ENCODE measurements at places on chromosomes 16 and 17.

GRCh38 chr16:66923247-66923731 is 2.0 kb downstream of the RRAD start:
- DNase-seq: peak; percentile 87

GRCh38 chr17:8283356-8283755 is 5.1 kb upstream of the RANGRF start:
- DNase-seq: peak; percentile 78

- DNase-seq: no peak
These were observed 60.6 kb upstream of the ENDOV start for GRCh38 chr17:80354336-80354735.

DNA sequence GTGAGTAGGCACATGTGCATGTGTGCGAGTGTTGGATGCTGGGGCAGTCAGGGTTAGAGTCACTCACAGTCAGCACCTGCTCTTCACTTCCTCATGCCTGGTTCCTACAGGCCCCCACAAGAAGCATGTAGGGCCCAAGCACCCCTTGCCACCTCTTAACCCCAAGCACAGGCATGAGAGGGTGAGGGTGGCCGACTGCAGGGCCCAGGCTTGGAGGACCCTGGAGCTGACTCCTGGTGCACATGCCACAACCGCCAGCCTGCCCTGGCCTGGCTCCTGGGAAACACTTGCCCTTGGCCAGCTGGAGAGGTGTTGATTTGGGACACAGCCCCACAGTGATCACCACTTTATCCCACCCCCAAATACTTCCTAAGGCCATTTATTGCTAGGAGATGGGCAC is 16.9 kb upstream of the CDRT15L2 start:
- no peak for DNase-seq

- DNase-seq: no peak
These were observed 93.8 kb downstream of the SALL1 start for GRCh38 chr16:51057102-51057793.

DNA sequence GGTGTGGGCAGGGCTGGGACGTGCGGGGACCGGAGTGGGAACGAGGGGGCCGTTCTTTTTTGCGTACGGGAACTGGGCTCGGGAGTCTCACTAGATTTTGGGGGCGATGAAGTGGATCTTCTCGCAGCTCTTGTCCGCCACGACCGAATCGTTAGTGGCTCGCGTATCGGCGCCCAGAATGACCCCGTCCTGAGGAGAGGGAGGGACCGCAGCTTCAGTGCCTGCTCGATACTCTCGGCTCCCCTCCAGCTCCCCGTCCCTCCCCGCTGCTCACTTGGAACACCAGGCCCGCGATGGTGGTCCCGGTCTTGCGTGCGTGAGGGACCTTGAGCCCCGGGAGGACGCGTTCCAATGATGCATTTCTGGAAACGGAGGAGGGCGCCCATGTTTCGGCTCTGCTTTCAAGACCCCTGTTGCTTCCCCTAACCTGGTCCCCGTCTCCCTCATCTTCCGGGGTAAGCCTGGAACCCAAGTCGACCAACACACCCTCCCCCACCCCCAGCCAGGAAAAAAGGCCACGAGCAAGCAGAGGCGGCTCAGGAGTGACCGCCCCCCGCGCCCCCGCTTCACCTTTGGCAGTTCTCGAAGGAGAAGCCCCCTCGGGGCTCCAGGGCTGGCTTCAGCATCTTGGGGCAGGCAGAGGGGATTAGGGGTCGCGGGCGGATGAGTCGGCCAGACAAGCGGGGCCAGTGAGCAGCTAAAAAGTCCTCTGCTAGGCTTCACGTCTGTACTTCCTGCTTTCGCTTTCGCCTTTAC is at the start of gene PSMB10:
Gene PSMB10 (minus strand): TSS at position 727 of the 756 bp plus-strand sequence. CDS start 101 bp downstream, at position 626.
- peak; percentile 51 for DNase-seq

DNA sequence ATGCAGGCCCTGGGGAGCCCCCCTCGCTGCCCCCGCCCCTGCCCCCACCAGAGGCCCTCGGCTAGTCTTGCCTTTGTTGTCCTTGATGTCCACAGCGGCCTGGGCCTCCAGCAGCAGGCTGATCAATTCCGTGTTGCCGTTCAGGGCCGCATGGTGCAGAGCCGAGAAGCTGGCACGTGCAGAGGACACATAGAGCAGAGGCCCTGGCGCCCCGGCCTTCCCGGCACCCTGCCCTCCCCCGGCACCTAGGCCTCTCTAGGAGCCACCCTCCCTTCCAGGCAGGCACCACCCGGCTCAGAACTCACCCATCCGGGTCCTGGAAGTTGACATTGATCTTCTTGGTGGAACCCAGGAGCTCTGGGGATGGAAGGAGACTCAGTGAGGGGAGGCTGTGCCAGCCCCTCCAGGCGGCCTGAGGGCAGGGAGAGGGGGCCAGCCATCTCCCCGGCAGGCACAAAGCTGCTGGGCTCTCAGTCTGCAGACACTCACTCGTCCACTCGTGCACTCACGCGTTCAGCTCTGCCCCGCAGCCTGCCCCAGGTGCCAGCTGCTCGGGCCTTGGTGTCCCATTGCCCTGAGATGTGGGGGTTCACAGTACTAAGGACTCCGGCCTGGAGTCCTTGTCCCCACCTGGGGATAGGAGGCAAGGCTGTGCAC is 6.3 kb downstream of the CASKIN1 start:
- DNase-seq: no peak

DNA sequence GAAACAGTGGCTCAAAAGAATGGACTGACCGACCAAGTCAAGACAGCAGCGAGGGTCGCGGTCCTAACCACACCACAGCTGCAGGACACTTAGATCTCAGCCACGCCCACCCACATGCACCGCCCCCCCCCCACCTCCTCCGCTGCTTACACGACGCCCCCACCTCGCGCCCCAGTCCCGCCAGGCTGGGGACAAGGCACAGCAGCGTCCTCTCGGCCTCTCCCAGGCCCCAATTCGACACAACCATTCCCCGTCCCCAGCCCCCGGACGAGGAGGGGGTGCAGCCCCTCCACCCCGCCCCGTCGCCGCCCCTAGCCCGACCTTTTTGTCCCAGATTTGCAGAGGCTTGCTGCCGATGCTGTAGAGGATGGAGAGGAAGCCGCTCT is 477 bp downstream of the CFAP20 start:
- DNase-seq: peak; percentile 54

- DNase-seq: no peak
These were observed 16.8 kb downstream of the TCF25 start for GRCh38 chr16:89890200-89890599.

DNA sequence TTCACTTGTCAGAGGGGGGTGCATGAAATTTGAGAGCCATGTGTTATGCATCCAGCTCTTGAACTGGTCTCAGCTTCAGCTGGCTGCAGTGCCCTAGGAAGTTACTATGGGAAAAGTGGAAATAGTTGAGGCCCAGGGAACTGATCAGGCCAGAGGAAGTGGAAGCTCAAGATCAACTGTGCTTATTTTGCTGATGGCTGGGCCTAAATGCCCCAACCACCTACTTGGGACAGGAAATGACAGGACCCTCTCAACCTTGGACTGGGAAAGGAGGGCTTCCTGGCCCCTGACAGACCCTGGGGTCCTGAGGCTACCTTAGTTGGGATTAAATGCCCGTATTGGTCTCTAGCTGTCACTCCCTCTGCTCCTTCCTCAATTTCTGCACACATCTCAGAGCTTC is 1.2 kb upstream of the TAOK2 start:
- no peak for DNase-seq

GRCh38 chr17:77944390-77945222 is 13.9 kb upstream of the TNRC6C start:
- DNase-seq: peak; percentile 68

DNA sequence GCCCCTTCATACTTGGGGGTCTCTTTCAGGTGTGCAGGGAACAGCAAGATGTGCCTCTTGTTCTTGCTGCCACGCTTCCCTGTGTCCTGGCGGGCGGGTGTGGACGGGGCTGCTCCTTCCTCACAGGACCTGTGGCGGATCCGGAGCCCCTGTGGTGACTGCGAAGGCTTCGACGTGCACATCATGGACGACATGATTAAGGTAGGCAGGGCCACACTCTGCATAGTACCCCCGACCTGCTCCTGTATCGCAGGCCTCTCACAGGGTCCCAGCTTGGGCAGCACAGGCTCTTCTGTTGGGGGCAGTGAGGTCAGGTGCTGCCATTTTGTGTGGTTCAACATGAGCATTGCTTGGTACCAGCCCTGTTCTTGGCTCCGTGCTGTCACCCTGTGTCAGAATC is 42.5 kb downstream of the PRMT7 start:
- DNase-seq: no peak

- DNase-seq: no peak
These were observed 220.0 kb downstream of the NTN1 start for GRCh38 chr17:9241371-9241712.

DNA sequence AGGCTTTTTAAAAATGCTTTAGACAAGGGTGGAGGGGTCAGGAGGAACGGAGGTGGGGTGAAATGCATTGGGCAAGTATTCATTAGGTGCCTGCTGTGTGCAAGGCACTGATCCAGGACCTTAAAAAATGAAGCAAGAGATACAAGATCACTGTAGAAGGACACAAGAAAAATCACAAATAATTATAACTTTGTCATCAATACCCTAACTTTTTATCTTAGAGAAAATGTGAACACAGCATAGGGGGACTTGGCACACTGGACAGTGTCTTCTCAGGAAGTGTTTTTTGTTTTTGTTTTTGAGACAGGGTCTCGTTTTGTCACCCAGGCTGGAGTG is 7.0 kb downstream of the EPOP start:
- no peak for DNase-seq

- no peak for DNase-seq
These were observed 85.3 kb downstream of the STXBP4 start for GRCh38 chr17:55053855-55054254.

DNA sequence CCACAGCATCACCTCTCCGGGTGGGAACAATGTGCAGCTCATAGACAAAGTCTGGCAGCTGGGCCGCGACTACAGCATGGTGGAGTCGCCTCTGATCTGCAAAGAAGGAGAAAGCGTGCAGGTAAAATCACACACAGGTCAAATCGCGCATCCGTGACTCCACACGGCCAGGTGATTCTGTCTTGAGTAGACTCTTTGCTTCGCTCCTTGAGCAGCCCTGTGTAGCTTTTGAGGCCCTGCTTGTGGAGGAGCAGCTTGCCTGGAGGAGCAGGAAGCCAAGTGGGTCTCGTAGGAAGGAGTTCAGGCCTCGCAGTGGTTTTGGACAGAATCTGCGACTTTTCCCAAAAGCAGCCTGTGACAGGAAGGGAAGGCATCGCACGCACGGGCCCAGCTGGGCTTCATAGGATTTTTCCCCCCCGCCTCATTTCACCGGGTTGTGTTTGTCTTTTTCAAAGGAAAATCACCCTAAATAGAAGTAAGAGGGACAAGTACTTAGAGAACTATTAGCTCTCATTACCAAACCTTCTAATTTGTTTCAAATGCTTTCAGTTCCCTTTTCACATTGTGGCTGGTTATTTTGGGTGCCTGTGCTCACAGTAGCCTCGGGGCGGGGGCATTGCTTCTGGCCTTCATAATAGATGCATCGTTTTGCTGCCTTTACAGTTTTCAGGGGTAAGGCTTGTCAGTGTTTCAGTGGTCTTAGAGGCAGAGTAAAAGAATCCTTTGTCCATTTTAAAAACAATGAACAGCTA is 71.5 kb downstream of the SEC14L1 start:
- no peak for DNase-seq

- no peak for DNase-seq
These were observed 156.9 kb downstream of the C16orf78 start for GRCh38 chr16:49530427-49530970.

DNA sequence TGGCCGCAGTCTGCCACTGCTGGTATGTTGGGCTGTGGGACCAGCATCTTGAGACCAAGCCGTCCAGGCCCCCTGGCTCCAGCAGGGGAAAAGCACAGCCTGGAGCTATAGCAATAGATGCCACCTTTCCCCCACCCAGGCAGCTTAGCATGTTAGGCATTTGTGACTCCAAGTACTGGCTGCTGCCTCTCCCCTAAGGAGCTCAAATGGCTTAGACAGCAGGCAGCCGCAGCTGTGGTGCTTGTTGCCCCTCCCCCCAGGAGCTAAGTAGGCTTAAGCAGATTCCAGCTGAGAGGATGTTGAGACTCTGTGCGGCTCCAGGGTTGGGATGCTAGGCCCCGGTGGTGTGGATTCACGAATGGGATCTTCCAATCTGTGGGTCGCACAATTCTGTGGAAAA is 88.8 kb upstream of the ANKFN1 start:
- DNase-seq: peak; percentile 99

GRCh38 chr16:15038689-15039088 is 17.2 kb downstream of the NTAN1 start:
- DNase-seq: peak; percentile 72
